Type B pancreatic cell (in vitro differentiated cells): ENCODE measurements at places on chromosomes 5 and 9. TPM values are rescaled to one million over a fixed set of nuclear protein-coding genes. Genes with fewer than 3 reads are reported as not detected.

The HOMER1 gene
- total RNA-seq, result 13.9 and 20.0 TPM in 2 replicates

The IL9 gene
- total RNA-seq, result not detected in 2 replicates

The IL13 gene
- total RNA-seq, result not detected in 2 replicates

The SH3PXD2B gene
- 38.4 and 52.3 TPM in 2 replicates for total RNA-seq

The SLC24A2 gene
- total RNA-seq, result 0.12 and 0.72 TPM in 2 replicates

The SPINK13 gene
- not detected in 2 replicates for total RNA-seq

The PLEKHG4B gene
- 32.8 and 46.6 TPM in 2 replicates for total RNA-seq

The KIF24 gene
- total RNA-seq, result 3.5 and 9.6 TPM in 2 replicates
